Posterior cingulate gyrus (tissue), 11 donors: ENCODE measurements at places on chromosomes 1 and 21.
A peak's percentile ranks its signal among the peaks of the same experiment; 100 is the strongest.

- DNase-seq = no peak
Observed at GRCh38 chr1:86155807-86156565, 586 bp downstream of the COL24A1 start.

GRCh38 chr1:165659581-165659895 is 28.5 kb downstream of the MGST3 start:
- no peak for DNase-seq

DNA sequence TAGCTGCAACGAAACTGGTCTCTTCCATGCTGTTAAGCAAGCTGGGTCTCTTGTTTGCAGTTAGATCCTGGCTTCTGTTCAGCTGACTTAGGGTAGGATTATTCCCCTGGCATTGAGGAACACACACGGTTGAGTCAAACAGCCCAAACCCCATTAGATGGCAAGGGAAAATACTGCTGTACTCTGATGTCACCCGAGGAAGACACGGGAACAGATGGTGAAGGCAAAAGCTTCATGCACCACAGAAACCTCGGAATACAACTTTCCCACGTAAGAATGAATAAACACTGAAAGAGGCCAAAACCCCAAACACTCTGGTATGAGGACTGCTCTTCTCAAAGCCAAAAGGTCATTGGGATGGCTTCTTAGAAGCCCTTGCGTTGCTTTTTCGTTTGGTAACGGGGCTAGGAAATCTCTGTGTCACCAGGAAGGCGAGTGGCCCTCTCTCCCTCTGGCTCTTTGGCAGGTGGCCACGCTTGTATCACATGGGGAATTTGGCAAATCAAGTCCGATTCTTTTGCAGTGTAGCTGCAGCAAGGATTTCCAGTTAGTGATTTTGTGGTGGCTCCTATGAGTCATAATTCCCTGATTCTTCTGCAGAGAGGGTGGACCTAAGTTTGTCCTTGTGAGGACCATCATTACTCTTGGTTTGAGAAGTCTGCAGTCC is 16.7 kb upstream of the LYST start:
- DNase-seq = peak; percentile 65

DNA sequence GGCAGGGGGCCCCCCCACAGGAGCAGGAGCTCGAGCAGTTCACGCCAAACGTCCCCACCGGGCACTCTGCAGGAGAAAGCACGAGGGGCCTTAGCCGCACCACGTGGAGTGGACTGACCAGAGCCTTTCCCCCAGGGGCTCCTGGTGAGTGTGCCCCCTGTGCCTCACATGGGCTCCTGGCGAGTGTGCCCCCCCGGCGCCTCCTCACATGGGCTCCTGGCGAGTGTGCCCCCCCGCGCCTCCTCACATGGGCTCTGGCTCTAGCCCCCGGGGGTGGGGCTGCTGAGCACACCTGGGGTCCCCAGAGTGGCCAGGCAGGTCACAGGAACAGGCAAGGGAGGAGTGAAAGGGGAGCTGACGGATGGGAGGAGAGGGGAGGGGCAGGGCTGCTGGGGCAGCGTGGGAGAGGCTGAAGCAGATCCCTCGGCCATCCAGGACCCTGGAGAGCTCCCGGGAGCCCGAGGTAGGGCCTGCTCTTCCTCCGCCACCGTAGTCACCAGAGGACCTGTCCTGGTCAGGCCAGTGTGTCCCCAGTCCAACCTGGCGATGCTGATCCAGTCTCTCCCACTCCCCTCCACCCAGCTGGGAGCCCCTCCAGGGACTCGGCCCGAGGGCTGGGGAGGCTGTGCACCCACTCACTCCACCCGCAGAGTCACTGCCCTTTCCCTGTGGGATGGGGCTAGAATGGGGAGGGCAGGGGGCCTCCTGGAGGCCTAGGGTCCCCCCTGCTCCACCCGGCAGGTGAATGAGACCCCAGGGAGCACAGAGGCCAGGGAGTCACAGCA is 47.6 kb downstream of the ARHGEF16 start:
- peak; percentile 94 for DNase-seq

DNA sequence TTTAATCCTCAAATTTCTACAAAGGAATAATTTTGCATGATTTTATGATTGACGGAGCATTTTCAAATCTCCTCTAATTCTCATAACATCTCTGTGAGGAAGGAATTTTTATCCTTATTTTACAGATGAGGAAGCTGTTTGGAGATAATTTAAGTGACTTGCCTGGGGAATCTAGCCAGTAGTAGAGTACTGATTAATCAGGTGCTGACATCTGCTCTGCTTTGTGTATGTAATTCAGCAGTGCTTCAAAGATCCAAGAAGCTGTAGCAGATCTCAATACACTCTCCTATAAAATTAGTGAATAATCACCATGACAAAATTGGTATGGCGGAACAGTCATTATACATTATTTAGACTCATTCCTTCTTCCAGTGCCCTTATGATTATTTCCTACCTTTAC is 46.0 kb downstream of the DPH5 start:
- no peak for DNase-seq

DNA sequence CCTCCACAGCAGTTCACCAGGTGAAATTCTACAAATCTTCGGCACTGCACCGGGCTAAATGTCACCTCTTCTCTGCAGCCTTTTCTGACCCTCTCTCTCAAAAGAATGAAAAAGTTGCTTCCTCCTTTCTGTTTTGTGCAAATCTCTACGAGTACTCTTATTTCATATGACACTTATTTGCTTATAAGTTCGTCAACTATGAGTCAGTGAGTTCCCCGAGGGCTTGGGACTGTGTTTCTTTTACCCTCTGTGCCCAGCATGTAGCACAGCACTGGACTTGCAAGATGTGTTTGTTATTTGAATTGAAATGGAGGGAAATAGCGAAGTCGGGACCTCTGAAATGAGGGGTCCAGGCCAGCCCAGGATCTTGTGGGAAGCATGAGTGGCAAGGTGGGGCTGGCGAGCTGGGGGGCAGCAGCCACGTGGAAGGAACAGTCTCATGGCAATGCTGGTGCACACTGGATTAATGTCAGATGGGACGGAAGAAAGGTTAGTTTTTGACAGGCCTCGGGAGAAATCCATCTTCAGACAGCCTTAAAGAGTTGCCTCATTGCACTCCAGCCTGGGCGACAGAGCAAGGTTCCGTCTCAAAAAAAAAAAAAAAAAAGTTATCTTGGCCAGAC is 6.2 kb downstream of the SLC6A9 start:
- DNase-seq = peak; percentile 43

DNA sequence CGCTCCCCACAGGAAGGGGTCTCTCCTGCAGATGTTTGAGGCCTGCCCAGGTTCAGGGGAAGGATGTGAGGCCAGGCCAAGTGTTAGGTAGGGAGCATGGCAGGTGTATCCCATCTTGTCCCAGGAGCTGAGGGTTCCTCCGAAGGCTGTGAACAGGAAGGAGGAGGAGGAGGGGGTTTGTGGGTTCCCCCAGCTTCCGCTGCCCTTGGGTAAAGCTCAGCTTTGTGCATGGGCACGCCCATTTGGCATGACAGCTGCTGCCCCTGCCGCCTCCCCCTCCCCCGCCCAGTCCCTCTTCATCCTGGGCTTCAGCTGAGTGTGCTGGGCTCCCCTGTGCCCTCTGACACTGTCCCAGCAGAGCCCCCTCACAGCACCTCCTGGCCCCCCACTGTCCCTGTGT is 25.5 kb downstream of the TNFRSF8 start:
- peak; percentile 65 for DNase-seq

DNA sequence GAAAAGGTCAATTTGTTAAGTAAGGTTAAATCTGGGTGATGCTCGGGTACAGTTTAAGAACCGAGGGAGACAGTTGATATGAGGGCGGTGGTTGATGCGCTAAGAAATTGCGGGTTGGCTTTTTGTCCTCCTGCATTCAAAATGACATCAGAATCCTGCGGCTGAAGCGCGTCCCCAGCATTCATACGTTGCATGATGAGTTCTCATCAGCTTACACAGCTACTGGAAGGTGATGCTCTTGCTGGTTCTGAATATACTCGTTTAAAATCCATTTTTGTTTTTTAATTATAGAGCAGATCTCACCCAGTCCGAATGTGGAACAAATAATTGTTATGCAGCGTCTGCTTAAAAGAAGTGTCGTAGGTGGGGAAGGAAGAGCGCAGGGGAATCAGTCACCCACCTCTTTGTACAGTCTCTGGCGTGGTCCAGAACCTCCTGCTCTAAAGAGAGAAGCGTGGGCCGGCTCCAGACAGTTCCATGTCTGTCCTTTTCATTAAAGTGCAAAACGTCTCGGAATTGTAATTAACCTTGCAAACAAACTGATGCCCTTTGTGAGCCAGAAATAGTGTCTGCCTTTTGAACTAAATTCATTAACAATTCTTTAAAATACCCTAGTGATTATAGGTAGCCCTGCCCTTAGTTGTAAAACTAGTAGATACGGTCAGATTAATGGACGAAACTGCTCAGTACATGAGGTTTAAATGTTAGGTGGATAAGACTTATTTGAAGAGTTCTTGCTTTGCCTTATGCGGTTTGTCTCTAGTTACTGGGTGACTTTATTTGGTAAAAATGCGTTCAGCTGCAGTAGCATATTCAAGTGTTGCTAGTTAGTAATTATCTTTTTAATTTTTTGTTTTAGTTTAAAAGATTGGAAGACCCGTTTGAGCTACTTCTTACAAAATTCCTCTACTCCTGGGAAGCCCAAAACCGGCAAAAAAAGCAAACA is 741 bp downstream of the RGS2 start:
- DNase-seq = peak; percentile 83

- no peak for DNase-seq
Observed at GRCh38 chr1:27598295-27598687, 5.7 kb downstream of the AHDC1 start.

GRCh38 chr1:235441159-235441685 is 63.0 kb downstream of the B3GALNT2 start:
- no peak for DNase-seq

GRCh38 chr1:8930116-8930515 is 15.6 kb upstream of the CA6 start:
- DNase-seq = no peak

DNA sequence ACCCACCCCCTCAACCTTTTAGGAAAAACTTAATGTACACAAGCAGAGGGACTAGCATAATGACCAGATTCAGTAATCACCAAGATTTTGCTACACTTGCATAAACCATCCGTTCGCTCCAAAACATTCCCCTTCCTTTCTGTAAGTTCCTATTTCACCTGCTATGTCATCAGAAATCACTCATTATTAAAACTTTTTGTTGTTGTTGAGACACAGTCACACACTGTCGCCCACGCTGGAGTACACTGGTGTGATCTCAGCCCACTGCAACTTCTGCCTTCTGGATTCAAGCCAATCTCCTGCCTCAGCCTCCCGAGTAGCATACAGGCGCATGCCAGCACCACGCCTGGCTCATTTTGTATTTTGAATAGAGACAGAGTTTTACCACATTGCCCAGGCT is 3.4 kb downstream of the MRPL20 start:
- DNase-seq = peak; percentile 40

DNA sequence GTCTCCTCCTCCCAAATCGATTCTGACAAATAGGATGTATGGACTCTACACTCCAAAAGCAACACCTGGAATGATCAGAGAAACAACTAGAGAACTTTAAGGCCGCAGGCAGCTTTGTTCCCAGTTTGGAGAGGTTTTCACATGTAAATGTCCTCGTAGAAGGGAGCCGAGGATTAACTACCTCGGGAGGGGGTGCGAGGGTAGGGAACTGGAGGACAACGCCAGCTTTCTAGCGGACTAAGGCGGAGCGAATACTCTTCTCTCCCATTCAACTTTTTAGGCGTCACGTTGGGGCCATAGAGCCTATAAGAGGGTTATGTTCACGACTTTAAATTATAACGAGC is 1.2 kb downstream of the SCAF4 start:
- DNase-seq = no peak

- no peak for DNase-seq
Observed at GRCh38 chr1:218299416-218299815, 14.3 kb downstream of the RRP15 start.

- no peak for DNase-seq
Observed at GRCh38 chr1:29264773-29265389, 28.6 kb downstream of the PTPRU start.

GRCh38 chr1:153340356-153340755 is 8.3 kb downstream of the PGLYRP4 start:
- DNase-seq = no peak

GRCh38 chr1:232686346-232686745 is 56.4 kb upstream of the SIPA1L2 start:
- DNase-seq = no peak

GRCh38 chr1:22761821-22762220 is 51.2 kb downstream of the EPHB2 start:
- peak; percentile 36 for DNase-seq

DNA sequence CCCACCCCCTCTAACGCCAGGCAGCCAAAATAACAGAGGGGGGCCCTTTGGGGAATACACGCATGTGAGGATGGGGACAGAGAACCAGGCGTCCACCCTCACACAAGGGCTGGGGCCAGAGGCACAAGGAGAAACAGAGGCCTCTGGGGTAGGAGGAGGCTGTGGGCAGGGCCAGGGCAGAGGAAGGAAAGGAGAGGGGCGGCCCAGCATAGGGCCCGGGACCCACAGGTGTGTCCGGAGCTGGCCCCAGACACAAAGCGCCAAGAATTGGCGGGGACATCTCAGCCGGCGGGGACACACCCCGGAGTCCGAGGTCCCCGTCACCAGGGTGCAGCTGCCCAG is 6.7 kb downstream of the PLEKHG5 start:
- no peak for DNase-seq

GRCh38 chr1:87599569-87599968 is 270.9 kb downstream of the LMO4 start:
- no peak for DNase-seq

DNA sequence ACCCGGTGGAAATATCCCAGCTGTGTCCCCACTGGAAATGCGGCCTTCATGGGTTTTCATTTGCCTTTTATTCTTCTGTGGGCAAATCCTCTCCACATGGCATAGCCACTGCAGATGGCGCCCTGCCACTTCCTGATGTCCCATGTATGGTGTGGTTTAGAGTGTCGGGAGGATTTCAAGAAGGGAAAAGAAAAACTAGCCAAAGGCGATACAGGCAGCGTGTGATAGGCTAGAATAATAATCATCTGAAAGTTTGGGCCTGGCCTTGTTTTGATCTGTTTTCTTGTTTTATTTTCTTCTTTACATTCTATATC is 123.6 kb downstream of the PEX14 start:
- DNase-seq = no peak

DNA sequence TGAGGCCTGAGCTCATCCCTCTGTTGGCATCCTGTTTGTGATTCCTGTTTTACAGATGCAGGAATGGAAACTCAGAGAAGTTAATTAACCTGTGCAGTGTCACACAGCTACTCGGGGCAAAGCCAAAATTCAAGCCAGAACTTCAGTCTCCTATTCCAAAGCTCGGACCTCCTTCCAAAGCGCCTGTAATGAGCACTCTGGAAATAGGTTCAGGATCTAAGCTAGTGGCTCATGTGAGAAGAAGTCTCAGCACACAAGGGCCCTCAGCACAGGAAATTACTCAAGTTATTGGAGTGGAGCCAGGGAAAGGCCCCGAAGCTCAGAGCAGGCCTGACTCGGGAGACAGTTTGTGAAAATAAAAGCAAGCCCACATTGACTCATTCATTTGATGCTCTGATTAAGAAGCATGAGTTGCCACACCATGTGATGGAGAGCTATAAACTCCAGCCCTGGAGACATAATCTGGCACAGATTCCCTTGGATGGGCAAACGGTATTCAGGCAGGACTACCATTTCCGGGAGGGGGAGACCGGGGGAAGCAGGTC is 50.6 kb upstream of the LYST start:
- DNase-seq = no peak
